ENCODE measurements at places on chromosomes 11 and 22. TPM values are rescaled to one million over a fixed set of nuclear protein-coding genes. Genes with fewer than 3 reads are reported as not detected.

DNA sequence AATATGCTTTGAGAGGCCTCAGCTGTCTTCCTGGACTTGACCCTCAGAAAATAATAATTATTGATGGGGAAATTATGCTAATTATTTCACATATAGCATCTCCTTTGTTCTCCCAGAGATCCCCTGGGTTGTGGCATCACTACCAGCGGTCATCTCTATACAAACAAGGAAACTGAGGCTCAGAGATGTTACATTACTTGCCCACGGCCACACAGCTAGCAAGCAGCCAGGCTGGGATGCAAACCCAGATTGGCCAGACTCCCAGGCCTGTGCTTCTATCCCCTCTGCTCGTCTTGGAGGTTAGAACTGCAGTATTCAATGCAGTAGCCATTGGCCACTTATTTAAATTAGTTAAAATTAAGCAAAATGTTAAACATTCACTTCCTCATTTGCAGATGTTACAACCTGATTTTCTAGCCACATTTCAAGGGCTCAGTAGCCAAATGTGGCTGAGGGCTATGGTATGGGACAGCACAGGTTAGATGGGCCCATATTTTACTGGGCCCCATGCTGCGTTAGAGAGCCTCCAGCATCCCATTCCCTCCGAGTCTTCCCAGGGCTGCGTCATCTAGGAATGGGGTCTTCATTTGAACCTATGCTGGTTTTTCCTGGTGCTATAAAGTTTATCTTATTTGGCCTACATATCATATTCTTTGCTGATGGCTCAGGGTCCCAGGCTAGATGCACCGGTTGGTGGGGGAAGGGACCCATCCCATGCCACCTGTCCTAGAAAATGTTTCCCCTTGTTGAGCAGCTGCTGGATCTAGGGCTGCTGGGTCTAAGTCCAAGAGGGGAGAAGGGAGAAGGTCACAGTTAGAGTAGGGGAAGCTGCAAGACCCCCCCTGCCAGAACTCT, 2.2 kb downstream of the SLC35C1 start:
- peaks cover 39% of the 10 kb centered on the region for H3K4me1 ChIP-seq
- H3K27ac ChIP-seq: no peak overlapping the region
- H3K36me3 ChIP-seq: no peaks in the 10 kb centered on the region
- H3K4me3 ChIP-seq: peak overlapping the region; percentile 90
- no peak for DNase-seq

- H3K36me3 ChIP-seq: no peaks in the 10 kb centered on the region
- H3K4me3 ChIP-seq: no peak overlapping the region
- peaks cover 23% of the 10 kb centered on the region for H3K4me1 ChIP-seq
- no peak for DNase-seq
- H3K27ac ChIP-seq: no peak overlapping the region
Observed at GRCh38 chr11:77069969-77070582, 3.3 kb downstream of the CAPN5 start.

- H3K27me3 ChIP-seq: peaks cover 10% of the 10 kb centered on the region
- H3K27ac ChIP-seq: peak overlapping the region; percentile 77
- peak overlapping the region; percentile 93 for H3K4me3 ChIP-seq
Observed at GRCh38 chr11:9573775-9574621, 528 bp downstream of the WEE1 start.

GRCh38 chr11:113082341-113082955, 121.2 kb downstream of the NCAM1 start:
- H3K4me3 ChIP-seq: no peak overlapping the region
- no peak for DNase-seq
- H3K36me3 ChIP-seq: no peaks in the 10 kb centered on the region
- no peaks in the 10 kb centered on the region for H3K4me1 ChIP-seq
- peaks cover 4% of the 10 kb centered on the region for H3K27me3 ChIP-seq
- no peak overlapping the region for H3K27ac ChIP-seq

DNA sequence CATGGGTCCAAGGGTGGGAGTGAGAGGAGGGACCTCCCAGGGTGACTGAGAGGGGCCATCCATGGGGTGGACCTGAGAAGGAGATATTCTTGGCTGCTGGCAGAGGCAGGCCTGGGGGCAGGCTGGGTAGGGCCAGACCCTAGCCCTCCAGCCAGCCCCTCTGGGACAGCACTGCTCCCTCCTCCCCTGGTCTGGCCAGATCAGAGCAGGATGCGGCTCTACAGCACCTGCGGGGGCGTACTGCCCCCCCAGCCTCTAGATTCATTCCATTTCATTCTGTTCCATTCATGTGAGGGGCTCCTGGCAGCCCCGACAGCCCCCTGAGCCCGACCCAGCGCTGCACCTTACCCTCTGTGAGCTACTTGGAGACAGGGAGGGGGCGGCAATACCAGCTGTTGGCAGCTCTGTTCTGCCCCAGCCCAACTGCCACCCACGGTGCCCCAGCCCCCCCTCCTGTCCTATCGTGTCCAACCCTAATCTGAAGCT, 34.3 kb upstream of the MYRF start:
- H3K4me1 ChIP-seq: no peaks in the 10 kb centered on the region
- H3K27me3 ChIP-seq: no peaks in the 10 kb centered on the region
- H3K4me3 ChIP-seq: no peak overlapping the region
- H3K27ac ChIP-seq: no peak overlapping the region

DNA sequence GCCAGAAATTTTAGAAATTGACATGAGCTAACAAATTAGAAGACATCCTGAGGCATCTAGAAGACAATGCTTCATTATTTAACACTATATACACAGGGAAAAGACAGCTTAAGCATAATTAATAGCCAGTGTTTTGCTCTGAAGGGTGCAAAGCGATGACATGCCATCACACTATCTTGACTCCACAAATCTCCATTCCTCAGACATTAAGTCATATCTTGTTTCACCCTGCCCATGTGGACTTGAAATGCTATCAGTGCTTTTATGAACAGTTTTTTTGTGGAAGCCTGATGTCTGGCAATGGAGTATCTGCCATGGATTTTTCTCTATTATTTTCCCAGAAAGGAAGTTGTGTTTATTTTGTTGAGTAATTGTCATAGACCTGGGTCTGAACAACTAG, 2.3 kb downstream of the CARD18 start:
- H3K4me1 ChIP-seq: no peaks in the 10 kb centered on the region
- no peak overlapping the region for H3K27ac ChIP-seq
- H3K36me3 ChIP-seq: no peaks in the 10 kb centered on the region
- DNase-seq: no peak

DNA sequence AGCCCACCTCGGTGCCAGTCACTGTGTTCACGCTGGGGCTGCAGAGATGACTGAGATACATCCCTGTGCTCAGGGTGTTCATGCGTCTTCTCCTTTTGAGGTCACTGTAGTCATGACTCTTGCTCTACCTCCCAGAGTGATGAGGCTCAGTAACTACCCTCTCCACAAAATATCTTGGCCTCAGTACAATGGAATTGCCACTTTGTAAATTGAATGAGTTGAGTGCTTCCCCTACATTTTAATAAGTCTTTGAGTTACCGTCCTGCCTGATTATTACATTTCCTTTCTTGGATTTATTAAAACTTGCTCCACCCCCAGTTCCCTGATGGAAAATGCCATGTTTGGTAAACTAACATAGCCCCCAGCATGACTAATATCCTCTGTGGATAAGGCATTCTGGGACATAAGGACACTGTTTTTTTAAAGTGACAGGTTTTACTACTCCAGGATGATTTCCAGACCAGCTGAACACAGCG, 15.9 kb downstream of the PRSS23 start:
- no peak overlapping the region for H3K27ac ChIP-seq
- peaks cover 23% of the 10 kb centered on the region for H3K27me3 ChIP-seq
- H3K36me3 ChIP-seq: no peaks in the 10 kb centered on the region

DNA sequence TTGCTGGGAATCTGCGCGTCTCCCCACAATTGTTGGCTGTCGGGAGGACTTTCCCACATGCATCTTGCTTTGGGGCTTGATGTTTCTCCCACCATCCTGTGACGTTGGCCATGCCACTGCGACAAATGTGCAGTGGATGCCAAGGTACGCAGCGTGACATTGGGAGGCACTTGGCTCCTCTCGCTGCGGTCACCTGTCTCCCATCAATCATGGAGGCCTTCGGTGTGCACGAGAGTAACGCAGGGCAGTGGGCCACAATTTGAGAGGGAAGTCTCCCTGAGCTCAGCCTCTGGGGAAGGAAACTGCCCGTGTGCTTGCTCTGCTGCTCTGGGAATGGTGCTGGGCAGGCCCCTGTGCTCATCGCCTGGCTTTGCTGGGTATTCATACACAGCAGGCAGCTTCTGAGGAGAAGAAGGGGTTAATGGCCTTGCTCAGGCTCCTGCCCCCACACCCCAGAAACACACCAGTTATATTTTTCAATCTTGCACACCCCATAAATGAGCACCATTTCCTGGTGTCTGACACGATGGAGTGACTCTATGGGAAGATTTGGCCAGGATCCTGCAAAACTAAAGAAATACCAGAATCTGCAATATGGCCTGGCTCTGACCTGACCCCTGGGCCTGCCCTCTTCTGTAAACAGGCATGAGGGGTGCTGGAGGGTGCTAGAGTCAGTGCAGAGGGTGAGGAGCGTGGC, 153.5 kb downstream of the ADAMTS15 start:
- no peaks in the 10 kb centered on the region for H3K4me1 ChIP-seq
- no peak for DNase-seq
- no peak overlapping the region for H3K27ac ChIP-seq
- H3K4me3 ChIP-seq: no peak overlapping the region

DNA sequence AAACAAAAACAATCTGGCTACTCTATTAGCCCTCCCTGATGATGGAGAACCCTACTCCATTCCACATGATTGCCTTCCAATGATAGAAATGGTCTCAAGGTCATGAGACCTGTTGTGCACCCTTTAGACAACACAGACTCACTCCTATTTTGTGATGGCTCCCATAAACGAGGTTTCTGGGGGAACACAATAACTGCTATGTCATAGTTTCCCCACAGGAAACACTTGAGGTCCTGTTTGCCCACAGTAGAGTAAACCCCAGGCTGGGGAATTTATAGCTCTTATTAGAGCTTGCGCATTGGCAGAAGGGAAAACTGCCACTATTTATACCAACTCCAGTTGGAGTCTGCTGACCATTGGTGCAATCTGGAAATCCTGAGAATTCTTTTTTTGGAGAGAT, 28.7 kb downstream of the MIF start:
- DNase-seq: no peak
- no peak overlapping the region for H3K27ac ChIP-seq
- H3K4me3 ChIP-seq: no peak overlapping the region
- no peaks in the 10 kb centered on the region for H3K27me3 ChIP-seq

- no peaks in the 10 kb centered on the region for H3K36me3 ChIP-seq
- peaks cover 6% of the 10 kb centered on the region for H3K27me3 ChIP-seq
- H3K4me1 ChIP-seq: no peaks in the 10 kb centered on the region
- no peak overlapping the region for H3K4me3 ChIP-seq
- DNase-seq: no peak
- no peak overlapping the region for H3K27ac ChIP-seq
Observed at GRCh38 chr11:35971841-35972422, 28.1 kb downstream of the LDLRAD3 start.

SSH3 gene
- 5.4 TPM for total RNA-seq

HBG1 gene
- total RNA-seq: not detected

OR2AT4 gene
- not detected for total RNA-seq

Measured in activated naive CD4-positive, alpha-beta T cell treated with anti-CD3 and anti-CD28 coated beads for 36 hours (primary cell).